CD8-positive, alpha-beta T cell (primary cell): ENCODE measurements at places on chromosomes 1 and 21. TPM values are rescaled to one million over a fixed set of nuclear protein-coding genes. Genes with fewer than 3 reads are reported as not detected.

DNA sequence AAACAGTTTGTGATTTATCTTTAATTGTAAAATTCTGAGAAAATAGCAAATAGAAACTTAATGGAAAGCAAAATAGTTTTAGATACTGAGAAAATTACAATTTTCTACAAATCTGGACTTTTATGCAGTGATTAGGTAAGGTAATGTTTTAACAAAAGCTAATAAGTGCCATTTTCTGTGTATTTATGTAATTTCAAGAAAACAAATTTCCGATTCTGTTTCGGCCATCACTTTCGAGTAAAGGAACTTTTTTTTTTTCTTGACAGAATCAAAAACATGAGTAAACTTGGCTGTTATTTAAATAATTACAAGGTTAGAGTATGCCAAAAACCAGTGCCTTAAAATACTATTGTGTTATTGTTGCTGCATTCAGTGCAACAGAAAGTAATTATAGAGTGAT lies 280.4 kb upstream of the C1orf105 start:
- DNase-seq, result no peak

Gene PLD5
- total RNA-seq, result not detected

Gene ARHGEF16
- not detected for total RNA-seq

Gene LCE4A
- total RNA-seq, result not detected

DNA sequence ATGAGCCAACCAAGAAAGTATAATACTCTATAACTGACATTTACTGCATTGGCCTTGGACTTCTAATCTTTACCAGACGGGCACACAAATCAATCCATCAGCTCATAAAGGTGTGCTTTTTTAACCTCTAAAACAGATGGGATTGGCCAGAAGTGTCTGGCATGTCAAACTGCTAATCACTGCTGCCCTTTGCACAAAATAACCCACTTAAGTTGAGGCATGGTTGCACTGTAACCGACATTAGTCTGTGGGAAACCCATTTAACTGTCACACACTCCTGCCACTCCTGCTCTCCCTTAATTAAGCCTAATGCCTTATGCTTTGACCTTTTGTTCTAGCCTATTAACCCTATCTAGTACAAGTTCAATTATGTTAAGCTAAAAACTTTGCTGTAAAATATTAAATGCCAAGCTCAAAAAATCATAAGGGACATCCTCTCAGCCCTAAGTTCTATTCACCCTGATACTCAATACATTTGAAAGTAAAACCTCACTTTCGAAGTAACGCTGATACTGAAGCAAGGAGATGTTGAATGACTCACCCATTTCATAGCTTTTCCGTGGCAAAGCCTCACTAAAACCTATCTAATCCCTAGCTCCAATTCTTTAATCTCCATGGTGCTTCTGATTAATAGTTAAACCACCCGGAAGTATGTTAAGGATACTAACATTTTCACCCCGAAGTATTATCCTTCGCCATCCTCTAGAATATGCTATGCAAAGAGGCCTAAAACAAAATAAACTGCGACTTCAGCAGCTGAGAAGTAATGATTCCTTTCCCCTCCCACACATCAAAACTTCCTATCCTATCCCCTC lies 12.9 kb downstream of the NRIP1 start:
- DNase-seq, result no peak

- DNase-seq, result no peak
Observed at GRCh38 chr1:98210064-98210463, 289.2 kb upstream of the DPYD start.

Gene CELSR2
- 3.8 TPM for total RNA-seq

DNA sequence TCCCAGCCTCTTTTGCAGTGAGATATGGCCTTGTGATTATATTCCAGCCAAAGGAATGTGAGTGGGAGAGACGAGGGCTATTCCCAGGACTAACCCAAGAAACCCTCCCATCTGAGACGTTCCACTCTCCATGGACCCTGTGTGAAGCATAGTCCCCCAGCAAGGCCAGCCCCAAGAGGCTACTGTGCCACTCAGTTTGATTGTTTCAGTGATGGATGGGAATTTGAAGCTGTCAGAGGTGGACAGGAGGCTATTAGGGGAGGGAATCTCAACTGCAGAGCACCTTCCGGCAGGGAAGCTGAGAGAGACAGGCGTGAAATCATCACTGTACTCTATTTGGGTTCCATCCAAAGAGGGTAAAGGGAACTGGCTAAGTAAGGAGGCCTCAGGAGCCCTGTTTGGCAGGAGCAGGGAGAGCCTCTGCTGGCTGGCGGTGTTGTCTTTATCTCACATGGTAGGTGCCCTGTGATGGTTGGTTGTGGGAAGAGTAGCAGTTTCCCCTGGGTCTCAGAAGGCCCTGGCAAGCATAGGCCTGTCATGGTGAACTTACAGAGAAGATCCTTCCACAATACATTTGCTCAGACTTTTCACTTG lies 3.4 kb upstream of the TEX35 start:
- DNase-seq, result no peak

- DNase-seq, result no peak
Observed at GRCh38 chr1:228669242-228669585, 66.1 kb upstream of the RHOU start.

GRCh38 chr1:233019083-233019482 lies 68.7 kb downstream of the NTPCR start:
- no peak for DNase-seq

DNA sequence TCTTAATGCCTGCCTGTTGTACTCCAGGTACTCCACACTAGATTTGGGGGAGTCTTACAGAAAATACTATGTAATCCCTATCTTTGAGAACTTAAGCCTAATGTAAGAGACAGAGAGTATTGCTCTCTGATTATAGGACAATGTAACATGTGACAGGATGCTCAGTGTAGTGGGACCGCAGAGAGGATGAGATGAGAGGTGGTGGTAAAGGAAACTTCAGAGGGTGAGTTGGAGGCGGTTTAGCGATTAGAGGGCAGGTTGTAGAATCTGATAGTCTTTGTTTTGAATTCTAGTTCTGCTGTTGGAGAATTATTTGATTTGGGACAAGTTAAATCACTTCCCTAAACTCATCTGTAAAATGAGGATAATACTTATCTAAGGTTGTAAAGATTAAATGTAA lies 5.4 kb downstream of the SOAT1 start:
- DNase-seq, result peak; percentile 42

Gene LRRIQ3
- not detected for total RNA-seq

GRCh38 chr1:109255678-109256077 lies 6.3 kb downstream of the CELSR2 start:
- no peak for DNase-seq

DNA sequence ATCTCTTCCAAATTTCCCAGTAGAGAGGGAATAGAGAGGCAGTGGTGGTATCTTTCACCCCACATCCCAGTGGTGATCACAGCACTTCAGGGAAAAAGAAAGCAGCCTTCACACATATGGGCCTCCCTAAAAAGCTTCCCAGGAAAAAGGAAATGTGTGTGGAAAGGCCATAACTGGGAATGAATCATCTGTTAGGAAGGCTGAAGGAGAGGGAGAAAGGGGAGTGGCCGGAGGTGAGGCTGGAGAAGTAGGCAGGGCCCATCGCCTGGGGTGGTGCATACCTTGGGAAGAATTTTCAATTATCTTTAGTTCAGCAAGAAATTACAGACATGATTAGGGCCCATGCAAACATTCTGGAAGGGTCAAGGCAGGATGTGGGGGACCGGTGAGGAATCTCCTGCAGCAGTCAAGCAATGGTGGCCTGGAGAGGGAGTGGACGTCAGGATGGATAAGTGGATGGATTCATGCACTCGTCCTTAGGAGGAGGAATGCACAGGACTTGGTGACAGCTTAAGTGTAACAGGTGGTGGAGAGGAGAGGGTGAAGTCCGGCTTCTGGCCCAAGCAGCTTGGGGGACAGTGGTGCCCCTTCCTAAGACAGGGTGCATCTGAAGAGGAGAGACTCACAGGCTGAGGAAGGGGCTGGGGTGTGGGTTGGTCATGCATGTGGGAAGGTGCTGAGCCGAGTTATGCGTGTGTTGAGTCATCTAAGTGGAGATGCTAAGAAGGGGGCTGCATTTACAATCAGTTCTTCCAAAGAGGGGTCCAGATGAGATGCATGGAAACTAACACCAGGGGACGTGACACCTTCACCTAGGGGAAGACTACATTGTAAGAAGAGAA lies 17.9 kb downstream of the HIVEP3 start:
- no peak for DNase-seq

Gene LPAR3
- total RNA-seq, result 0.58 TPM

DNA sequence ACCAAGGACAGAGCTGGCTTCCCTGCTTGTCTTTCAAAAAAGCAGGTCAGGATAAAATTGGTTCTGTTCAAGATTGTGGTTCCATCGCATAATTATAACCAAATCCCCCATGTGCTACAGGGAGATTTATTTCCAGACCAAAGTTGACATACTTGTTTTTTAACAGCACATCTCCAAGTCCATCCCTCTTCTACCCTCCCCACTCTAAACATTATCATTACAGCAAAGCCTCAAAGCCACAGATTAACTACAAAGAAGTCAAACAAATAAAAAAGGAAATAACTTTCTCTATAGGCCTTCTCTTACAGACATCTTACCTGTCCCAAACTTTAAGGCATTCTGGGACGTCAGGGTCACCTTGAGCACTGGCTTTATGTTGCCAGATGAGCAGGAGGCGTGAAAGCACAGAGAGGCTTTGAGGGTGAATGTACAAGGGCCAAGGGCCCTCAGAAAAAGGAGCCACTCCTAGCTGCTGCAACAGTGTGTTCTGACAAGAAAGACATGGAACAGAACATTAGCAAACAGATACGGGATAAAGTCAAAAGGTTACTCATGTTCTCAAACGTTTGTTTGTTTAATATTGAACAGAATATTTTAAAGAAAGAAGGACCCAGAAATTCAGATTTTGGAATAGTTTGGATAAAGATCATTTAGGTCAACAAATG lies 31.2 kb downstream of the UBR4 start:
- no peak for DNase-seq

DNA sequence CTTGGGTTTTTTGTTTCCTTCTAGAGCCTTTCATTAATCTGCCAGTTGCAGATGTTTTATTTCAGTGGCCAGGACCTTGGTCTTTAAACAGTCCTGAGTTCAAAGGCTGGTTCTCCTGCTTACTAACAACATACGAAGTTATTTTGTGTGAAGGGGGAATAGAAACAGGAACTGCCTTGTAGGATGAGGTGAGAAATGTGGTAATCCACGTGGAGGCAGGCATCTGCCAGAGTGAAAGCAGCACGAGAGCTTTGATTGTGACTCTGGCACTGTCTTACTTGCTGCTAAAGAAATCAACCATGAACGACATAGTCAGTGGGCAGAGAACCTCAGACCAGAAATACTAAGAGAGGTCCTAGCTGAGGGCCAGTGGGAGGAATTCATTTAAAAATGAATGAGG lies 30.4 kb downstream of the TMEM63A start:
- no peak for DNase-seq

GRCh38 chr1:11335417-11336056 lies 62.5 kb downstream of the UBIAD1 start:
- peak; percentile 10 for DNase-seq

Gene TNFRSF1B
- total RNA-seq, result 82.6 TPM

GRCh38 chr1:166627558-166627957 lies 211.7 kb upstream of the POGK start:
- DNase-seq, result no peak

Gene C1QB
- not detected for total RNA-seq

Gene CYP4Z1
- total RNA-seq, result not detected

Gene HENMT1
- 8.3 TPM for total RNA-seq

Gene INKA2
- 0.54 TPM for total RNA-seq

Gene CFHR3
- total RNA-seq, result not detected

Gene LCE3A
- total RNA-seq, result not detected

Gene NBPF26
- 33.4 TPM for total RNA-seq

GRCh38 chr1:25109531-25109951 lies 122.8 kb downstream of the SYF2 start:
- DNase-seq, result no peak

GRCh38 chr1:161185282-161185682 lies 8.0 kb upstream of the B4GALT3 start:
- DNase-seq, result peak; percentile 90

Gene LCE1F
- total RNA-seq, result not detected

- no peak for DNase-seq
Observed at GRCh38 chr1:152502496-152503180, 8.0 kb upstream of the LCE5A start.

DNA sequence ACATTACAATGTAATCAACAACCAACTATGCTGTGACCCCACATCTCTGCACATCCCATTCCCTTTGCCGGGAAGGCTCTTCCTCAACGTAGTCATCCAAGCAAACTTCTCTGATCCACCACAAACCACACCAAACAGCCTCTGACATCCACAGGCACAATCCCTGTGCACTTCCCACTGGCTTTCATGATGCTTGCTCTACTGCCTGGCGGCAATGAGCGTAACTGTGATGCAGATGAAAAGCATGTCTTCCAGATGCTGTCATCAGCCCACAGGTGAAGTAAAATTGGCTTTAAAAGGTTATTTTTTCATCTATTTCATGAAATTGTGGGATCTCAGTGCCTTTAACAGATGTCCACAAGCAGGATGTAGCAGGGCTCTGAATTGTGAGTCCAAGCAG lies 635.2 kb downstream of the SMYD3 start:
- DNase-seq, result no peak

DNA sequence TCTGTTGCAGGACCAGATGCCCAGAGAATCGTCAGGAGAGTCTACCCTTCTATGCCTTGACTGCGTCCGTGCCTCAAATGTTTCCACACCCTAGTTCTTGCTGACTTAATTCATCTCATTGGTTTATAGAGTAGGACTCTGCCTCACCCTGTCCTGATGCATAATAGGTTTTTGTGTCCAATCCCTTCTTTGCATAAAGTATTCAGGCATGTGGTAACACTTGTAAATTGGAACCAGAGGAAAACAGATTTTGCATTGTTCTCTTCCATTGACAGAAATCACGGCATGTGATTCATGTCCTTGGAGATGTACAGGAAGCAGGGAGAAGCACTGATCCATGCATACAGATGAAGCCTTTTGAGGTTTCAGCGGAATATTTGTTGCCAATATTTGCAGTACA lies 29.5 kb downstream of the PLPPR5 start:
- DNase-seq, result no peak

- DNase-seq, result no peak
Observed at GRCh38 chr1:69985901-69986439, 219.4 kb downstream of the LRRC40 start.

GRCh38 chr1:248844526-248844925 lies 6.5 kb downstream of the ZNF672 start:
- no peak for DNase-seq

DNA sequence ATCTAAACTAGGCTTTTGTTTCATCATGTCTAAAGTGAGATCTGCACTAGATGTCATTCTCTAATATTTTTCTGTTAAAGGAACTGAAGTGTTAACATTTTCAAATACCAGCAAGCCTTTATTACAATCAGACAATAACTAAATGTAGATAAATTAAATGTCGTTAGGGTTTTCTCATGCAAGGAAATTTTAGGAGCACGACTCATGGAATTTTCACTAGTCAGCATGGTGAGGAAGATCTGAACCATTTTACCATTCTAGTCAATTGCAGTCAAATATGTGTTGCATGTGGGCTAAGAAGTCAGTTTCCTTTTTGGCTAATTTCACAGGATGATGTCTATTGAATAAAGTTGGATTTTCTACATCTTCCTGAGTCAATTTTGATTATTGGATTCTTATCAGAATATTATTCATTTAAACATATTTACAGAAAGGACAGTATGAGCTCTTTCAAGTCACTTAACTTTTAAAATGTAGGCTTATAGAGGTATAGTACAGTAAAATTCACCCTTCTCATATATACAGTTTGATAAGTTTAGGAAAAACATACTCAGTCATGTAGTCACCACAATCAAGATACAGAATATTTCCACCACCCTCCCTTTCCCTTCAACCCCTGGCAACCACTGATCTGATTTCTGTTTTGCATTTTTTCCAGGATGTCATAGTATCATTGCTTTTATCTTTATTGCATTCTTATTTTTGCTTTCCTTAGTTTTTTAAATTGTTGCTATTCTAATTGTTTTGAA lies 9.2 kb downstream of the GCSAML start:
- DNase-seq, result no peak

- no peak for DNase-seq
Observed at GRCh38 chr21:39390212-39390765, 41.4 kb upstream of the HMGN1 start.

Gene ADORA3
- total RNA-seq, result not detected
